NCI-H1436 (cell line): ENCODE measurements at places on chromosomes 12 and 14.
A peak's percentile ranks its signal among the peaks of the same experiment; 100 is the strongest.

DNA sequence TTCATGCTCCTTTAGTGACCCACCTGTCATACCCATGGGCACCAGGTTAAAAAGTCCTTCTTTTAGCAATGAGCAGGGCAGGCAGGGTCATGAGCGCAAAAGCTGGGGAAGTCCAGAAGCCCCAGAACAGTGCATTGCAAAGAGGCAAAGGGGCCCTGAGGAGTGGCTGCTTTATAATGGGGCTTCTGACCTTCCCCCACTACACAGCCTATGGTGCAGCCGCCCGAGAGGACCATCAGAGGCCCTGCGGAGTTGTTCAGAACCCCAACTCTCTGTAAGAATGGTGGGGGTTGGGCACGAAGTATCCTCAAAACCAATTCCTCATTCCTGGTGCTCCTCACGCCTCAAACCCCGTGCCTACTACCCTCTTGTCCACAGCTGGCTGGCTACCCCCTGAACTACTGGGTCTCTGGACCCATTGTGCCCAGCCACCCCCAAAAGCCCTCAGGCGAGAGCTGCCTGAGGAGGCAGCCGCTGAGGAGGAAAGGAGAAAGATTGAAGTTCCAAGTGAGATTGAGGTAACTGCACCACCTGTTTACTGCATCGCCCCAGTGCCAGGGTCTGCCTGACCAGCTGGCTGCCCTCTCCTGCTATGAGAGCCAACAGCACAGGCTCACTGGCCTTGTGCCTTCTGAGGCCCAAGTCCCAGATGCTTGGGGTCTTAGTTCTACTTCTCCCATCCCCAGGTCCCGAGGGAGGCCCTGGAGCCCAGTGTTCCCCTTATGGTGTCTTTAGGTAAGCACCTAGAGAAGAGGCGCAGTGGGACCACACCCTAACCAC lies 6.7 kb downstream of the REC8 start:
- no peak for DNase-seq

GRCh38 chr12:5272018-5272785 lies 159.7 kb upstream of the NTF3 start:
- no peak for DNase-seq

DNA sequence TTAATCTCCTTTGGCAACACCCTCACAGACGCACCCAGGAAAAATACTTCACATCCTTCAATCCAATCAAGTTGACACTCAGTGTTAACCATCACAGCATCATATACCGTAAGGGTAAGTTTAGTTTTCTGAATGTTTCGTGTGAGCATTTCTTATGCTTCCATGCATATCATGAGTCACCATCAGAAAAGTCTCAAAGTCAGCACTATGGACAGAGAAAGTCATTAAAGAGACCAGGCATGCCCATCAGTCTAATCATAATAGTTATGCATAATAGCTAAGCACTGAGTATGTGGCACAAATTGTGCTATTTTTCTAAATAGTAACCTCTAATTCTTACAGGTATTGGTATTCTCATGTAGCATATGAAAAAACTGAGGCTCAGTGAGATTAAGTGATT lies 158.8 kb upstream of the PRMT8 start:
- no peak for DNase-seq

GRCh38 chr12:115975411-115975810 lies 302.1 kb downstream of the MED13L start:
- DNase-seq = no peak

- no peak for DNase-seq
These were observed 11.8 kb downstream of the GCH1 start for GRCh38 chr14:54890788-54891187.

DNA sequence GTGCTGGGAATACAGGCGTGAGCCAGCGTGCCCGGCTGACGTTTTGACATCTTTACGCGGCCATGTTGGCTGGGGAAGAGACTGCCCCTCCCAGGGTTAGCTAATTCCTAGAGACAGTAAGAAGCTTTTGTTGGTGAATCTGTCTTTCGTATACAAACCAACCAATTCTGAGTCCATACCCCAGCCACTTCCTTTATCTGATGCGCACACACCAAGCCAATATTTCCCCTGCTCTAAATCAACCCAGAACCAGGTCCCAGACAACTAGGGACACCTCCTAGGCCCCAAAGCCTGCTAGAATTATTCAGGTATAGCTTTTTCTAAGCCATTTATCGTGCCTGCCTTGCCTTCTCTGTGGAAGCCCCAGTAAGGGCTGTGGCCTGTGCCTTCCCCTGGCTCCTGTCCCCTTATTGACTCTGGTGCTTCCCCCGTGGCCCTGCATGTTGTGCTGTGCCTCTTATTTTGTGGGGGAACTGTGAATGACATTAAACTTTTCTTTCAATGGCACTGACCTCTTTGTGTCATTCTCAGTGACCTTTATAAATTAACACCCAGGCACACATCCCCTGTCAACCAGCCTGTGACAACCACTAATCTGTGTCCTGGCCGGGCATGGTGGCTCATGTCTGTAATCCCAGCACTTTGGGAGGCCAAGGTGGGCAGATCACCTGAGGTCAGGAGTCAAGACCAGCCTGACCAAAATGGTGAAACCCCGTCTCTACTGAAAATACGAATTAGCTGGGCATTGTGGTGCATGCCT lies 10.7 kb upstream of the EVL start:
- DNase-seq = no peak

GRCh38 chr14:88346048-88346639 lies 23.1 kb upstream of the KCNK10 start:
- no peak for DNase-seq

GRCh38 chr12:65200007-65200665 lies 30.8 kb downstream of the LEMD3 start:
- no peak for DNase-seq

DNA sequence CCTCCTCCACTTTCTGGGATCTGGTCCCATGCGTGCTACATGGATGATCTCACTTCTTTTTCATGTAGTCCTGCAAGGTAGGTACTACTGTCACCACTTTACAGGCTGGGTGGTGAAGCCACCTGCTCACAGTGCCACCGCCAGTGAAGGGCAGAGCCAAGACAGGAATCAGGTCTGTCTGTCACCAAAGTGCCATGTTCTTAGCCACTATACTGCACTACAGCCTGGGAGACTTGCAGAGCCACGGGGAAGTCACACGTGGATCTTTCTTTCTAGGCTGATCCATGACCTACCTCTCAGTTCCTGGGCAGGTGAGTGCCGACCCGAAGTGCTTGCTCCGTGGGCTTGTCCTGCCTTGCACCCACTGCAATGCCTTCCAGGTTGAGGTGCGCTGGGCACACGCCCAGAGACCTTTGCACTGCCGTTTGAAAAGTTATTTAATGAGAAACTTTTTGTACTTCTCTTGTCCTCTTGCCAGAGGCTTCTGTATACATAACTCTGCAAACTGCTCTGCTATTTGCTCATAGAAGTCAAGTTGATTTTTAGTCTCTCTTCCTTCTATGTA lies 19.7 kb upstream of the CLMN start:
- DNase-seq = no peak

DNA sequence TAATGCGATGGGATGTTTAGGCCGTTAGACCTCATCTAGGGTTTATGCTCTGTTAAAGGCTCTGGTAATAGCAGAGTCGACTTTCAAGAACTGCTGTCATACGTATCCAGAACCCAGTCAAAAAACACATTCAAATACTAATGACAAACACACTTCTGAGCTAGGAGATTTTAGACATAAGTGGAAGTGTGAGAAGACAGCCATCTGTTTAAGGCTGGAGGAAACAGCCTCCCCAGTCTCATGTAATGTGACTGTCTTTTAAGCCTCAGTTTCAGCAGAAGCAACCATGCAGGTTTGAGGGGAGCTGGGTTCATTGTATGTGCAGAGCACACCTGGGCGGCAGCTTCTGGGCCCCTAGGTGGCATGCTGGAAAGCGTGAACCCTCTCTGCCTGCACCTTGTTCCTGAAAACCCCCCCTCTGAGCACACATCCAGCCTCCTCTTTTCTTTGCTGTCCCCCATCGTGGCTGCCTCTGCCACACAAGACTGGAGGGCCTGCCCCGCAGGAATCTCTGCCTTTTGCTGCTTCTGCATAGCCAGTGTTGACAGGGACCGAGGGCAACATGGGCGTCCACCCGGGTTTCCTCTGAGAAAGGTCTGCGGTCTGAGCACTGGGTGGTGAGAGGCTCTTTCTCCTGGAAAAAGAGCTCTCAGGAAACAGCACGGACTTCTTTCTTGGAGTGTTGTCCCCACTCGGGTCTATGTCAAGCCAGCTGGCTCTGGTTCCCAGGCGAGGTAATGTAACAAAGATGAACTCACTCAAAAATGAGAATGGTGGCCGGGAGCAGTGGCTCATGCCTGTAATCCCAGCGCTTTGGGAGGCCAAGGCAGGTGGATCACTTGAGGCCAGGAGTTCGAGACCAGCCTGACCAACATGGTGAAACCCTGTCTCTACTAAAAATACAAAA lies 11.6 kb downstream of the WNT5B start:
- no peak for DNase-seq

DNA sequence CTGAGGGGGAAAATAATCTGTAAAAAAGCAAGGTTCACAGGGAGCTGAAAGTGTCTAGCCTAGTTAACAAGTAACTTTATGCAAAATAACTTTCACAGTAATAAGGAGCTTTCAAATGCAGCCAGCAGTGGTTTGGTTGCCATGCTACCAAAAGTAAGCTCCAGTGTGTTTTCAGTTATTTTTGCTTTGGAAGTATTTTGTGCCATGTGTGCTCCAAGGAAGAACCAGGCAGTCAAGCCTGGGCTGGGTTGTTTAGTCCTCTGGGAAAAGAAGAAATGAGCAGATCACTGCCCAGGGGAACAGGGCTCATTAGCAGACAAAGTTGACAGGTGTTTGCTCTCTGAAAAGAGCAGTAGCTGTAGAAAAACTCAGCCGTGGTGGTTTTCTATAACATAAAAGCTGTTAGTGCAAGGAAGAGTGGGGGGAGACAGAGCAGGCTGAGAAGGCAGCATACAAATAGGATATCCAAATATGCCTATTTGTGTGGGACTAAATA lies 92.8 kb upstream of the TMTC2 start:
- peak; percentile 69 for DNase-seq

DNA sequence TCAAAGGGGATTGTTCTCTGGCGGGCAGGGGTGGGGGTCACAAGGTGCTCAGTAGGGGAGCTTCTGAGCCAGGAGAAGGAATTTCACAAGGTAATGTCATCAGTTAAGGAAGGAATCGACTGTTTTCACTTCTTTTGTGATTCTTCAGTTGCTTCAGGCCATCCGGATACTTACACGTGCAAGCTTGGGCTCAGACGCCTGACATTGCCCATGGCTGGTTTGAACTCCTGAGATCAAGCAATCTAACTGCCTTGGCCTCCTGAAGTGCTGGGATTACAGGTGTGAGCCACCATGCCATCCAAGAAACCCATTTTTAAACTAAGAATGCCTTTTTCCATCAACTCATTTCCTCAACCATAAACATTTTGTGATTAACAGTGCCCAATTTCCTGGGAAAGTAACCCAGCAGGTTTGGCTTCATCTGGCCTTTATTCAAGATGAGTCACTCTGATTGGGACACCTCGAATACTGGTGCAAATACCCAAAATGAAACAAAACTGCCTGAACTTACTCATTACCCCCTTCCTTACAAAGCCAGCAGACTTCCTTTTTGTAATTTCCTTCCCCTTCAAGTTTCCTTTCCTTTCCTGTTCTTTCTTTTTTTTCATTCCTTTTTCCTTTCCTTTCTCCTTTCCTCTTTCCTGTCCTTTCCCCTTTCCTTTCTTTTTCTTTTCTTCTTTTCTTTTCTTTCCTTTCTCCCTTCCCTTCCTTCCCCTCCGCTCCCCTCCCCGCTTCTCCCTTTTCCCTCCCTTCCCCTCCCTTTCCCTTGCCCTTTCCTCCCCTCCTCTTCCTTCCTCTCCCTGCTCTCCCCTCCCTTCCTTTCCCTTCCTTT lies 10.2 kb upstream of the RNASE10 start:
- no peak for DNase-seq

DNA sequence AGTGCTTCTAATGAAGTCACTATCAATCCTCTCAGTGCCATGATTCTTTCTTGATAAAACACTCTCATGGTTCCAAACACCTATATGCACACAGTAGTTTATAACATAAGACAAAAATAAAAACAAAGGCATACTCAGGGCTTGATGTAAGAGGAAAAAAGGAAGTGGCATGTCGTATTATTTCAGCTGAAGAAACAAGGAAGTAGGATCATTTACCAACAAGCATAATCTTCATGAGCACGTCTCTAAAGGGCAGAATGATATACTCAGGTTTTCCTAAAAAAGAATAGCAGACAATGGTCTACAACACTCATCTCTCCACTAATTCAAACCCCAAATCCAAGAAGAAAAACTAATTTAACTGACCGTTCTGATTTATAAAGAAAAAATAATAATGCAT lies 33.9 kb downstream of the NUMB start:
- no peak for DNase-seq

GRCh38 chr14:61608245-61609165 lies 86.8 kb upstream of the HIF1A start:
- DNase-seq = peak; percentile 89

DNA sequence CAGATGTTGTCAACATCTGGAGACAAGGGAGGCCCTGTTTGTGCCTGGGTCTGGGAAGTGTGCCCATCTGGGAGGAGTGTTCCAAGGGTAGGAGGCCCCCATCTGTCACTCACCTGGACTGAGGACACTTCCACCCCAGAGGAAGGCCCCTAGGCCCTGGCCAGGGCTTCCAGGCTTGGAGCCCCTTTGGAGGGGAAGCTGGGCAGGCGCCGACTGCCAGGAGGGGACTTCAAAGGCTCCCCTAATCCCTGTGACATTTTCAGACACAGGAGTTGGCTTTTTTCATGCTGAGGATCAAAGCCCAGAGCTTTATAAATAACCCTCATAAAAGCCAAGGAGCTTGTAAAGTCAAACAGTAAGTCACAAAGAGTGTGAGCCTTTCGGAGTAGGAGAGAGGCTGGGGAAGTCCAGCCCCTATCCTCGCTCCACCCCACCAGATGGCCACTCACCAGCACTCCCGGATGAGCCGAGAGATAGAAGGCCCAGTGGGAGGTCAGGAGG lies 17.6 kb upstream of the FAM222A start:
- no peak for DNase-seq

- no peak for DNase-seq
These were observed 3.3 kb upstream of the CCDC196 start for GRCh38 chr14:66482873-66483272.

GRCh38 chr12:49296034-49296835 lies 1.3 kb downstream of the PRPH start:
- peak; percentile 70 for DNase-seq
